ENCODE measurements at places on chromosomes 7 and 10.
A peak's percentile ranks its signal among the peaks of the same experiment; 100 is the strongest.

DNA sequence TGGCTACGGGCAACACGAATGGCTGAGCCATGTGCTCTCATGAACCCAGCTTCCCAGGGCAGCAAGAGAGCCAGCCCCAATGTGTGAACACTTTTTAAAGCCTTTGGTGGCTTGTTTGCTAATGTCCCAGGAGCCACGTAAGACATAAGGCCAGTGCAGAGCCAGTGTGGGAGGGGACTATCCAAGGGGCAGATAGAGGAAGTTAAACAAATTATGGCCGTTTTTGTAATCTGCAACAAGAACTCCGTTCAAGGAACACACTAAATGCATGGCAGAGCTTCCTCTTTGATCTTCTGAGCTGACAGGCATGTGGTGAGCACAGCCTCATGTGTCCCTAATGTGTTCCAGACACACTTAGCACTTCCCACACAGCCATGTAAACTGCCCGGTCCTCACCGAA lies 133.3 kb downstream of the TEX36 start:
- DNase-seq = no peak

GRCh38 chr7:119132436-119132835 lies 907.9 kb downstream of the ANKRD7 start:
- DNase-seq = no peak

DNA sequence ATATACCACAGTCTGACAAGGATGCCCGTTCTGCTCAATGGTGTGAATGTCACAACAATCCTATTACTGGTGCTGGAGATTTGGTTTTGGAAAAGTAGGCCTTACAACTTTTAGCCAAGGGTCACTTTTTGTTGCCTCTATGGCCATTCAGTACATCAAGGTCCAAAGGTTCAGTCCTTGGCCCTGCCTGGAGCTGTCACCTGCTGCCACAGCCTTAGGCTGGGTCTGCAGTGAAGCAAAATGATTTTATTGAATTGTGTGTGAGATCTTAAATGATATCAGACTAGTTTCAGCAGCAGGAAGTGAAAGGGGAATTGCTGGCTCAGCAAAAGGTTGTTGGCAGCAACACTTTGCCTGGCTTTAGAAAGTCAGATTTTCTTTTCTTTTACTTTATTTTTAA lies 427.6 kb downstream of the THSD7A start:
- DNase-seq = peak; percentile 41

DNA sequence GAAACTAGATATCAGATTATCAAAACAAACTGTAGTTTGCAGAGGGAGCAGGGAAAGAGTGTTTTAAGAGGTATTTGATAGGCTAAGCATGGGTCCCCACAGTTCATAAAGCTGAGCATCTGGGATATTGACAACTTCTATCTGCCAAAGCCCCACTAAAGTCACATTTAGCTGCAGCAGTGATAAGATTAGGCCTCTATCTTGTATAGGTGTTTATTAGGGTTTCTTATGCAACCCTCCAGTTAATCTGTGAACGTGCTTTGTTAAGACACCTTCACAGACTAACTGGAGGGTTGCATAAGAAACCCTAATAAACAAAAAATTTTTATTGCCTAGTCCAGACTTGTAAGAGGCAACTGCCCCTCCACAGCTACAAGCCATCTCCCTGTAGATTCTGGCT lies 78.0 kb downstream of the CYP51A1 start:
- peak; percentile 60 for DNase-seq

DNA sequence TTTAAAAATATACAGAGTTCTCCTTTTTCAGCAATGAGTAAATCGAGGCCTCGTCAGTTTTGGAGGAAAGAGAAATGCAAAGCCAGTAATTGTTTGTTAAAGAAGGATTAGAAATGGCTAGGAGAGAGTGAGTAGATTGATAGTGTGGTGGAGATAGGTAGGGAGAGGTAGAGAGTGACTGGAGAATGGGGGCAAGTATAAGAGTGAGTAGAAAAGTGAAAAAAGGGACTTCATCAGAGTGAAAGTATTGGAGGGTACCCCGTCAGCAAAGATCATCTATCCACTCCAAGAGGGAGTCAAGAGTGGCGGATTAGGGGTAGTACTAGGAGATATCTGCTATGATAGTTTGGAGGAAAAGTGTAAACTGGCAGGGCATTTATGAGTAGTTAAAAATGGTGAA lies 9.2 kb upstream of the ANKRD2 start:
- DNase-seq = no peak

- DNase-seq = no peak
Measured at GRCh38 chr10:88082391-88082790, 219.0 kb downstream of the PTEN start.

GRCh38 chr7:85285527-85285926 lies 98.7 kb upstream of the SEMA3D start:
- DNase-seq = no peak

DNA sequence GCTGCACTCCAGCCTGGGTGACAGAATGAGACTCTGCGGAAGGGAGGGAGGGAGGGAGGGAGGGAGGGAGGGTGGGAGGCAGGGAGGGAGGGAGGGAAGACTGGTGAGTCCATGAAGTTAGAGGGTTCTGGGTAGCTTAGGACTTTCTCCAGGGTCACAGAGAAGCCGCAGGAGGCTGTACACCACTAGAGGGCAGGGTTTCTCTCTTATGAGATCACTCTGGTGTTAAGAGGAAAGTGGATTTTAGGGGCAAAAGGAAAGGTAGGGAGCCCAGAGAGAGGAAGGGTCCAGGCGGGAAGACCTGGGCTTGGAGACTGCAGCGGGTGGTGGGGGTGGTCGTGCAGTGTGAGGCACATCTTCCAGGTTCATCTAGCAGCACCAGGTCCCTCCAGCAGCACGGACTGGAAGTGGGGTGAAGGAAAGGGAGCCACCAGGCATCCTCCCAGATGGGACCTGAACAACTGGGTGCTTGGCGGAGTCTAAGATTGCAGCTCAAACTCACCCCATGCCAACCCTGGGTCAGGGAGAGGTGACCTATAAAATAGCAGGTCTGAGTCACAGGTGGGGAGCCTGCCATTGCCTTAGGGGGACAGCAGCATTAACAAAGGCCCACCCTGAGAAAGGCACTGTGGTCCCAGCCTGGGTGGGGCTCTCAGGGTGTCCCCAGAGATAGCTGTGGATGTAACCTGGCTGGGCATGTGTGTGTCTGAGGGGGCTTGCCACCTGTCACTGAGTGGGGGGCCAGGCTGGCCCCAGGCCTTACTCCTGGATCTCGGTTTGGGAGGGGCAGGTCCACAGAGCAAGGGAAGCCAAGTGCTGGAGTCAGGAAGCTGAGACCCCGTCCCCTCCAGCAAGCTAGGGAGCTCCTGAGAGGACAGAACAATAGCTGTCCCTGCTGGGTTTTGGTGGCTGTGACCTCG lies 48.5 kb upstream of the SLC29A3 start:
- peak; percentile 74 for DNase-seq

DNA sequence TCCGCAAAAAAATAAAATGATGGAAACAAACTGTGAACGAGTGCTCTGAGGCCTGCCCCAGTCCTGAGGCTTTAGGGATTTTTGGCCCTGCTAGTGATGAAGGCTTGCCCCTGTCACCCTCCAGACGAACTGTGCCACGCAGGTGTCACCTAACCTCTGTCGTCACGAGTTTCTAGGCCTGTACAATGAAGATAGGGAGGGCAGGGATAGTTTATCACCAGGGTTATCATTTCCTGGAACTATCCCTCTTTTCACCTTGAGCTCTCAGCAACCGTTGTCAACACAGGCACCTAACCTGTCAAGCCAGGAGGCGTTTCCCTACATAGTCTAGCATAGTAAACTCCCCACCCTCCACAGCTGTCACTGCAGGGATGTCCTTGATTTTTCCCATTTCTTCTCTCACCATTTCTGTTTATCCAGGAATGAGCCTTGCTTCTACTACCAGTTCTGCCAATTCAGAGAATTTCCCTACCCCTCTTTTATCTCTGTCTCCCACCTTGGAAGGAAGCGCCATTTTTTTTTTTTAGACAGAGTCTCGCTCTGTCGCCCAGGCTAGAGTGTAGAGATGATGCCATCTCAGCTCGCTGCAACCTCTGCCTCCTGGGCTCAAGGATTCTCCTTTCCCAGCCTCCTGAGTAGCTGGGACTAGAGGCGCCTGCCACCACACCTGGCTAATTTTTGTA lies 2.2 kb upstream of the ACHE start:
- DNase-seq = peak; percentile 90

GRCh38 chr10:75672111-75672671 lies 240.8 kb downstream of the LRMDA start:
- DNase-seq = no peak

DNA sequence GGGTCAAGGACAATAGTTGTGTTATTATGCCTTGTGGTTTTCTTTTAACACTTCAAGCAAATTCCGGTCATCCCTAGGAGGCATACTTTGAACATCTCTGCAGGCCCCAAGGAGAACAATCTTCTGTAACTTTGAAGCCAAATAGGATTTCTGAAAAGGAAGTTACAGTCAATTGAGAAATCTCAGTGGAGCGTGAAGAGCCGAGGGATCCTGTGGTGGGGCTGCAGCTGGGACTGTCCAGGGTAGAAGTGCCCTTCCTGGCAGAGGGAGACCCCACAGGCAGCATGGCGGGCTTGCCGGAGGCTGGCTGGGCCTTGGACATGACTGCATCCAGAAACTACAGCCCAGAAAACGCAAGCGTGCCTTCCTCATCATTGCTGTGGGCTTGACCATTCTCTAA lies 179.7 kb downstream of the PTPN20 start:
- no peak for DNase-seq

GRCh38 chr7:155371331-155371883 lies 73.7 kb downstream of the INSIG1 start:
- no peak for DNase-seq

- DNase-seq = no peak
Measured at GRCh38 chr7:21371360-21371759, 56.5 kb upstream of the SP4 start.

DNA sequence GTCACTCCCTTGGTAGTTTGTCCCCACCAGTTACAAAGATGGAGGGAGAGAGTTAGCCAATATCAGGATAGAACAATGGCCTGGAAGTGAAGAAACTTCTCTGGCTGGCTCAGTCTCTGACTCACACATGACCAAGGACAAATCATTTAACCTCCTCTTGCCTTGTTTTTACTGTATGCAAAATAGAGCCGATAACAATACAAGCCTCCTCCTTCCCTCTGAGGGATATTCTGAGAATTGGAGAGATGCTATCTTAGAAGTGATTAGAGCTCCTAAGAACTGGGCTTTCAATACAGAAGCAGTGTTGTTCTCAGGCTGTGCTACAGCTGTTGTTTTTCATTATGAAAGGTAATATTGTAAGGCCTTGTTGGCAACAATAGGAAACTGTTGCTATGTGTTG lies 87.7 kb upstream of the EGR2 start:
- no peak for DNase-seq

GRCh38 chr10:62861507-62861906 lies 45.3 kb upstream of the EGR2 start:
- DNase-seq = no peak

GRCh38 chr7:78326189-78326588 lies 527.6 kb downstream of the PHTF2 start:
- DNase-seq = no peak

GRCh38 chr10:6593241-6593671 lies 13.2 kb upstream of the PRKCQ start:
- no peak for DNase-seq

DNA sequence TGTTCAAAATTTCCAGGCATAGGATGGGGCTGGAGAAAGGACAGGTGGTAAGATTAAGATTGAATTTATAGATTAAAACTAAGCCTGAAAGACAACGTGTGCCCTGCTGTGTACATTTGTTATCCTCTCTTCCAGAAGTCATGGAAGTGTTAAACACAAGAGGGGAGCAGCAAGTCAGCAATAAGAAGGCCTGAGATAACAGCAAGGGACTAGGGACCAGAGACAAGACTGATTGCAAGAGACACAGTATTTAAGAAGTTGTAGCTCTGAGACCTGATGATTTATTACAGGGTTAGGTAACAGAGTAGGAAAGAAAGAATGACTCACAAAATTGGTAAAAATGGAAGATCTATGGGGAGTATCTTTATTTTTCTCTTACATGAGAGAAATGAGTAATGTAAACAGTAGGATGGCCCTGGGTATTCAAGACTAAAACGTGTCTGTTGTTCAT lies 55.7 kb upstream of the COL1A2 start:
- DNase-seq = no peak

- no peak for DNase-seq
Measured at GRCh38 chr10:130717083-130717482, 580.9 kb downstream of the GLRX3 start.

- DNase-seq = no peak
Measured at GRCh38 chr10:104284846-104285245, 15.9 kb downstream of the GSTO2 start.

- DNase-seq = no peak
Measured at GRCh38 chr10:64537112-64537511, 1015.9 kb downstream of the REEP3 start.

GRCh38 chr10:91046869-91047268 lies 126.0 kb upstream of the ANKRD1 start:
- no peak for DNase-seq

- DNase-seq = no peak
Measured at GRCh38 chr7:1004018-1004852, 21.3 kb downstream of the CYP2W1 start.

DNA sequence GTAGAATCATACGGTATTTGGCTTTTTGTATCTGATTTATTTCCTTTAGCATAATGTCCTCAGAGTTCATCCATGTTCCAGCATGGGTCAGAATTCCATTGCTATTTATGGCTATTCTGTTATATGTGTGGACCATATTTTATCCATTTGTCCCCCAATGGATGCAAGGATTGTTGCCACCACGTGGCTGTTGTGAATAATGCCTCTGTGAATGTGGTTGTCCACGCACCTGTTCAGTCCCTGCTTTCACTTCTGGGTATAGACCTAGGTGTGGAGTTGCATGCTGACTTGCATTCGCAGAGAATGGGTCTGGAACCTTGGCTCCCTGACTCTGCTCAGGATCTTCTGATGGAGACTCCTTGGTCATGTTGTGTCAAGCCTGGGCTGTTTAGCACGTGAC lies 199.9 kb downstream of the CAMK1D start:
- DNase-seq = peak; percentile 66

GRCh38 chr7:20535541-20535940 lies 79.9 kb upstream of the ABCB5 start:
- no peak for DNase-seq

- no peak for DNase-seq
Measured at GRCh38 chr7:15560968-15561367, 847 bp downstream of the AGMO start.

All from small intestine (tissue), 16 donors.